ENCODE measurements at places on chromosomes 5 and 9.

DNA sequence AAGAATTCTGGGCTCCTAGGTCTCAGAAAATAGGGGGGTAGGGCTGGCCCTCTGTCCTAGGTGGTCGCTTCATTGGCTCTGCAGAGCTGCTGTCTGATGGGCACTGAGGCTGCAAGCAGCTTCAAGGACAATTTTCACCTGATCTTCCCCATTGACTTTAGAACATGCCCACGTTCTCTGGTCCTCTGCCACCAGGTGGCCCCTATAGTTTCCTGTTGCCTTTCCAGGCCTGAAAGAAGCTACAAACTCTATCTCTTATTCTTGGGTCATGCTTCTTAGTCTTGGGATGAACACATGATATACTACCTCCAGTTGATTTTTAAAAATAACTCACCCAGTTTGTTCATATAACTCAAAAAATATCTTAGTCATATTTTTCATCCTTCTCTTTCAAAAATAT is 26.3 kb downstream of the SPZ1 start:
- peak; percentile 1 for DNase-seq

DNA sequence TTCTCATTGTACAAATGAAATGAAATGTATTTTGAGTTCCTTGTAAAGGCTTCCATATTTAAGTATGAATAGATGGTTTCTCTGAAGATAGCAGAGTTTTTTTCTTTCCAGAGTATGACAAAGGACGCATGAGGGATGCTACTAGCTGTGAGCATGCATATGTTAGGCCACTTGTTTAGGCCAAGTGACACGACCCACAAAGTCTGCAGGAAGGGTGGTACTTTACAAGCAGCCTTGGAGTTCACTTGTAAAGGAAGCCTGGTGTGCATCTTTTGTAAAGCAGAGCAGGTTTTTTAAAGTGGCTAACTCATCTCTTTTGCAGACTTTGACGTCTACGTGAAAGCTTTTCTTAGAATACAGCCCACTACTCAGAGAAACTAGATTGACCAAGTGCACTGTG is 300.4 kb upstream of the RFX3 start:
- no peak for DNase-seq

DNA sequence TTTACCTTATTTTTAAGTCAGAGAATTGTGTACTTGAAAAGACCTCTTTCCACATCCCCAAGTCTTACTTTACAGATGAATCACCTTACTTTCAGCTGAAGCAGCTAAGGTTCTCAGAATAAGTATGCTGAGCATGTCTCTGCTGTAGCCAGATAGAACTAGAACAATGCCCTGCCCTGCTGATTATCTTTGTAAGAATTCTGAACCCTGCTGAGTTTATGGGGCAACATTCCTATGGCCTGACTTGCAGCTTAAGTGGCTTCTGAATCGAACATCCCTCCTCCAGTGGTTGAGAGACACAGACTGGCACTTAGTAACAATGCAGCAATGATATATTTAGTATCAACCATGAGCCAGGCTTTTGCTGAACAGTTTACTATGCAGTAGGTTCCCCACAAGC is 592.0 kb upstream of the WWC1 start:
- no peak for DNase-seq

DNA sequence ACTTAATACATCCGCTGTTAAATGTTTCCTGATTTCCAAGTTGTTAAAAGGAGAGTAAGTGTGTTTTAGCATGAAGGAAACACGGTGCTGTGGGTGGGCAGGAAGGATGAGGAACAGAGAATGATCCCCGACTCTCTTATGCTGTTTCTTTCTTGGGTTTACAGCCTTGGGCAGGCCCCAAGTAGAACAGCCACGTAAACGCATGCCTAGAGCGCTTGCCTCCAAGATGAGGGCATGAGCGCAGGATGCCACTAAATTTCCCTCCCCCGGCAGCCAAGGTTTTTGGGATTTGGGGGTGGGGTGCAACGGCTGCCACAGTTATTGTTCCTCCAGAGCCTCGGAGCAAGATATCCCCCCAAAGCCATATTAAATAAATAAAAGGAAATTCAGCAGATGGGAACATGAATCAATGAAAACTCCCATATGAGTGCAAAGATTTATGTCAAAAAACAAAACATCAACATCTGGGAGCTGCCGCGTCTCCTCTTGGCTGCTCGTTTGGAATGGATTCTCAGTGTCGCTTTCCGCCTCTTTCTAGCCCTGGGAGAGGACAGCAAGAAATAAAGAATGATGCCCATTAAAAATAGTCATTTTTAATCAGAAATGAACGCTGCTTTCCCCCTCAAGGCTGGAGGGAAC is 10.0 kb upstream of the DELE1 start:
- no peak for DNase-seq

GRCh38 chr9:121822093-121823085 is 171.0 kb downstream of the DAB2IP start:
- no peak for DNase-seq

Data from stimulated activated CD4-positive, alpha-beta T cell treated with anti-CD3 and anti-CD28 coated beads, Interleukin-2, amount 100 ng/mL, for 48 hours (primary cell).